ENCODE measurements at places on chromosomes 12 and 14.

GRCh38 chr12:128534906-128535305 lies 267.9 kb downstream of the TMEM132C start:
- no peak for DNase-seq

DNA sequence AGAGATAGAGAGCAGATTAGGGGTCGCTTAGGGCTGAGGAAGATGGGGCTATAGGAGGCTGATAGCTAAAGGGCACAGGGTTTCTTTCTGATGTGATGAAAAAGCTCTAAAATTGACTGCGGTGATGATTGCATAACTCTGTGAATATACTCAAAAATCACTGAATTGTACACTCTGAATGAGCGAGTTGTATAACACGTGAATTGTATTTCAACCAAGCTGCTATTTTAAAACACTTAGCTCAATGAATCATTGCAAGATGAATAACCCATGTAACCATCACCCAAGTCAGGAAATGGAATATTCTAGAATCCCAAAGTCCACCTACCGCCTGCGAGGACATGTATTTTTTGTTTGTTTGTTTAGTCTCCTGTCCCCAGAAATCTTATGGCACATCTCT lies 60.1 kb upstream of the CCND2 start:
- DNase-seq: no peak

DNA sequence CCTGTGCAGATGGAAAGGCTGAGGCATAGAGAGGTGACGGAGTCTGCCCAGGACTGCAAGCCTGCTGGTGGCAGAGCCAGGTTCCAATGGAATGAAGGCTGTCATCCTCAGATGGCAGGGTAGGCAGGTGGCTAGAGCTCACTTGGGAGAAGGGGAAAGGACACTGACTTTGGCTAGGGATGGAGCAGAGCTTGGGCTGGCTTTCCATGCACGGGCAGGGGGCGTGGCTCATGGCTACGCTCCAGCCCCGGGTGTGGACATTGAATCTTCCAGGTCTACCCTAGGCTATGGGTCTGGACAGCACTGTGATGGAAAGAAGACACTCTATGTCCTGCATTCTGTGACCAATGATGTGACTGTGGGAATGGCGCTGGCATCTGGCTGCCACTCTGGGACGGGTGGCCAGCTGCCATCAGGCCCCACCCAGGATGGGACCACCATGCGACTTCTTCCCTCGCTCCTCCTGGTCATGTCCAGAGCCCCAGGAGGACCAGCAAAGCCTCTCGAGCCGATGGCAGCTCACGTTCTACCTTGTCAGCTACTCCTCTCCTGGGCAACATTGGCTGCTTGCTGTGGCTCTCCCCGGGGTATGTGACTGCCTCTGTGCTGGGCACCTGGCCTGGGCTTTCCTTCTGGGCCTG lies 398.7 kb downstream of the TMEM121 start:
- no peak for DNase-seq

DNA sequence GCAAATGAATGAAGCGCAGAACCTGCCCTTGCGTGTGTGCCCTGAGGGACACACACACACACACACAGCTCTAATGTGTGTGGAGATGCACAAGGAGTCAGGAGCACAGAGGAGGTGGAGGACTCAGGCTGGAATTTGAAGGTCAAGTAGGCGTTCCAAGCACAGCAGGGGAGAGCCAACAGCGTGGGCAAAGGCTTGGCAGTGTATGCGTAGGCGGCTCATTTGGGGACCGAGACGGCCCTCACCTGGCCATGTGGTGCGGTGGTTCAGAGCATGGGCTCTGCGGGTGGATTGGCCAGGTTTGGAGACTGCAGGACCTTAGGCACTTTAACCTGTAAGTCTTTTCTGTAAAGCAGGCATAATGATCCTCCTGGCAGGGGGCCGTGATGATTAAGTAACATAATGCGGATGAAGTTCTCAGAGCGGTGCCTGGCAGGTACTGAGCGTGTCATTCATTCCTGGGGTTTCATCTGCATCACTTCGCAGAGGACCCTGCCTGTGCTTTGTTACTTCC lies 69.5 kb upstream of the SLC24A4 start:
- DNase-seq: no peak

- no peak for DNase-seq
Measured at GRCh38 chr14:38425324-38425976, 169.6 kb upstream of the CLEC14A start.

- DNase-seq: no peak
Measured at GRCh38 chr12:126797525-126797924, 1469.4 kb upstream of the TMEM132C start.

DNA sequence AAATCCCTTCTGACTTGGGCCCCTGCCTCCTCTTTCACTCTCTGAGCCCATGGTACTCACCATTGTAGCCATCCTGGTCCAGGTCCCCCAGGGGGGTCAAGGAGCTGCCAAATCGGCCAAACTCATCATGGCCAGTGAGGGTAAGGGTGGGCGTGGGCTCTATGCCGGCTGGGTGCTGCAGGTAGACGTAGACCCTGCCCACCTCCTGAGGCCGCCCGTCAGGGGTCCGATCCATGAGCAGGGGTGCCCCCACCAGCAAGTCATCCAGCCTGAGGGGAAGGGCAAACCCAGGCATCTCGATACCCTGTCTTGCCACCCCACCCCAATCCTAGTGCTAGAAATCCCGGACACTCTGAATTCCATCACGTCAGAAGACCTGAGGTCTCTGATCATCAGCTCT lies 14.0 kb downstream of the ITGA5 start:
- DNase-seq: no peak
